A673 (cell line): ENCODE measurements at places on chromosomes 4 and X. TPM values are rescaled to one million over a fixed set of nuclear protein-coding genes. Genes with fewer than 3 reads are reported as not detected.

GRCh38 chrX:9767375-9767774 lies 1.7 kb upstream of the GPR143 start:
- H3K27ac ChIP-seq: no peak overlapping the region
- no peaks in the 10 kb centered on the region for H3K36me3 ChIP-seq
- H3K4me3 ChIP-seq: no peak overlapping the region
- peaks cover 16% of the 10 kb centered on the region for H3K4me1 ChIP-seq
- DNase-seq: peak; percentile 83

- H3K4me3 ChIP-seq: no peak overlapping the region
- H3K4me1 ChIP-seq: no peaks in the 10 kb centered on the region
- H3K27ac ChIP-seq: no peak overlapping the region
- no peak for DNase-seq
- no peaks in the 10 kb centered on the region for H3K36me3 ChIP-seq
- no peaks in the 10 kb centered on the region for H3K27me3 ChIP-seq
Observed at GRCh38 chr4:153809916-153810810, 21.3 kb upstream of the SFRP2 start.

DNA sequence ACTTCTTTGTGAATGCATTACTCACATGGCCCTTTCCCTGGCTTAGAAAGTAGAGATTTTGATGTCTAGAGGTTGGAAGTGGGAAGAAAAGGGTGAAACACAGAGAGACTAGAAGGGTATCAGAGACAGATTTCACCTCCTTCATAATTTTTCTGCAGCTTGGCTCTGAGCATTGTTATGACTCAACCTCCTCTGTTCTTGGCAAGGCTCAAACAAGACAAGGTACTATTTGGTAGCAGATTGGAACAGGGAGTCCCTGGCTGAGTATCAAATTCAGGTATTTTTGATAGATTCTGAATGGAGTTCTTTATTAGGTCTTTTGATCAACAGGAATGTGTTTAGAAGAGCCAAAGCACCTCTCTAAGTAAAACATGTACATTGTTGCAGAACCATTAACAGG lies 146.3 kb upstream of the CHRDL1 start:
- H3K27me3 ChIP-seq: peaks cover 33% of the 10 kb centered on the region
- no peaks in the 10 kb centered on the region for H3K36me3 ChIP-seq
- H3K4me1 ChIP-seq: no peaks in the 10 kb centered on the region

- no peaks in the 10 kb centered on the region for H3K4me1 ChIP-seq
- no peak overlapping the region for H3K4me3 ChIP-seq
- no peak for DNase-seq
- no peak overlapping the region for H3K27ac ChIP-seq
Observed at GRCh38 chrX:144840616-144841015, 406.7 kb upstream of the SPANXN1 start.

The CPZ gene
- 0.28 and 0.34 TPM in 2 replicates for total RNA-seq
